Activated T-cell treated with anti-CD3 and anti-CD28 coated beads for 24 hours (primary cell): ENCODE measurements at places on chromosomes 6 and 20.

- DNase-seq = no peak
Measured at GRCh38 chr20:19482726-19483125, 270.3 kb downstream of the SLC24A3 start.

- DNase-seq = no peak
Measured at GRCh38 chr20:25676164-25676809, 20.4 kb downstream of the ZNF337 start.

DNA sequence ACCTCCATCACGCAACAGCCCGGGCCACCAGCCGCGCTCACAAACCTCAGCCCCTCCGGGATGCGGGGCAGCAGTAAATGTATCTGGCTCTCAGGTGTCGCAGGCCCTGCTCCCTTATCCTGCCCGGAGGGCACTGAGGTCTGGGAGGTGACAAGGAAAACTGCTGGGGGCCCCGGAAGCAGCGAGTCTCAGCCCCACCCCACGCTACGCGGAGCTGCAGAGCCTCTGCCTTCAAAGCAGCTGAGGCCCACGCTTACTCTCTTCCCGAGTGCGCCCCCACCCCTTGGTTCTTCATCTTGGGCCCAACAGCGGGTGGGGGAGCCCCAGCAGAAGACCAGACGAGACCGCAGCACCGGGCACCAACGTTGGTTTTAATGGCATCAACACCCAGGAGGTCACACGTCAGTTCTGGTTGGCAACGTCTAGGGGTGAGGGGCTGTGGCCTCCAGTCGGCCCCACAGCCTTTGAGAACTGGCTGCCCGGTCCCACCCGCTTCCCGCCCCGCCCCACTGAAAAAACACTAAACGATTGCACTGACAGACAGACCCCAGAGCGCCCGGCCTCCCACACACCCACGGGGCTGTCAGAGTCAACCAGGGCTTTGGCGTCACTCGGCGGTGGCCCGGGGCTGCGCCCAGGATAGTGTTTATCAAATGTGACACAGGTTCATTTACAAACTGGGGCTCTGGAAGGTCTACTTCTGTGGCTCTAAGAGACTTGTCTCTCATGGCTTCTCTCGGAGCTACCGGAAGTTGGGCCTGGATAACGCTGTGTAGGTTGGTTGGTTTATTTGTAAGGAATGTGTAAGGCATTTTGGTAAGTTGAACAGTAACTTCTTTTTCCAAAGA lies 43.7 kb downstream of the DSTN start:
- no peak for DNase-seq

DNA sequence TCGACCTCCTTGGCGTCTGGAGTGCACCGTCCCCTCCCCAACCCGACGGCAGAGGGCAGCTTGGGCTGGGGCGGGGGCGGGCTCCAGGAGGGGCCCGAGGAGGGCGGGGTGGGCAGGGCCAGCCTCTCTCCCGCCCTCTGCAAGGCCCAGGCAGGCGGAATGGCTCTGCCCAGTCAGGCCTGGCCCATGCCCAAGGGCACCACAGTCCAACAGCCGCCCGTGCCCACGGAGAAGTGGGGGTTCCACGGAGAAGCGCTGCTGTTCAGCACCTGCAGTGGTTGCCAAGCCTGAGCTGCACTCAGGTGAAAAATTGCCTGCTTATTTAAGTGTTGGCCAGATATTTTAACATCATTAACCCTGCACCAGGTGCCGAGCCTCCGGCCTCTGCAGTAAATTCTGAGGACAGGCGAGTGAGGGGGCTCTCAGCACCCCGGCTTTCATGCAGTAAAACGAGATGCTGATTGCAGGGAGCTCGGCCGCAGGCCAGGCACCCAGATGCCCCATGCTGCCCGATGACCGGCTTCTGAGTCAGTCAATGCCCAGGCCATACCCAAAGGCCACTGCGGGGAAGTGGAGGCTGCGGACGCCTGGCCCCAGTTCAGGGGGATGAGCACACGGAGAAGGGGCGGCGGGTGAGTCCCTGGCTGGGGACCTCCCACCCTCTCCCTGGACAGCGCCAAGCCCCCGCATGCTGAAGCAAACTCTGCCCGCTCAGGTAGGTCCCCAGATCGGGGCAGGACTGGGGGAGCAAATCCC lies at the start of gene SRMS:
Gene SRMS (minus strand): TSS at position 25 of the 756 bp plus-strand sequence. CDS start 286 bp downstream, outside the sequence.
- no peak for DNase-seq

- DNase-seq = no peak
Measured at GRCh38 chr20:50379049-50379990, 130.9 kb upstream of the PTPN1 start.

- DNase-seq = no peak
Measured at GRCh38 chr20:8094415-8094818, 37.6 kb upstream of the PLCB1 start.
